ENCODE measurements at places on chromosomes 12 and 14. TPM values are rescaled to one million over a fixed set of nuclear protein-coding genes. Genes with fewer than 3 reads are reported as not detected.

- DNase-seq, result no peak
These were observed 70.8 kb downstream of the NCOR2 start for GRCh38 chr12:124496584-124496983.

- no peak for DNase-seq
These were observed 56.6 kb downstream of the GALNT4 start for GRCh38 chr12:89468017-89468416.

GRCh38 chr12:132638541-132639408 lies 20.2 kb downstream of the P2RX2 start:
- DNase-seq, result peak; percentile 61

Gene C14orf39
- polyA plus RNA-seq, result not detected

Gene KIF26A
- polyA plus RNA-seq, result 0.72 TPM

GRCh38 chr12:46265734-46266133 lies 3.1 kb downstream of the SLC38A1 start:
- no peak for DNase-seq

- no peak for DNase-seq
These were observed 1.9 kb downstream of the MED21 start for GRCh38 chr12:27024291-27024690.

Measured in spleen (tissue), 13 donors.